ENCODE measurements at places on chromosomes 2 and 18. TPM values are rescaled to one million over a fixed set of nuclear protein-coding genes. Genes with fewer than 3 reads are reported as not detected.

The C1D gene
- total RNA-seq: 50.5 TPM

DNA sequence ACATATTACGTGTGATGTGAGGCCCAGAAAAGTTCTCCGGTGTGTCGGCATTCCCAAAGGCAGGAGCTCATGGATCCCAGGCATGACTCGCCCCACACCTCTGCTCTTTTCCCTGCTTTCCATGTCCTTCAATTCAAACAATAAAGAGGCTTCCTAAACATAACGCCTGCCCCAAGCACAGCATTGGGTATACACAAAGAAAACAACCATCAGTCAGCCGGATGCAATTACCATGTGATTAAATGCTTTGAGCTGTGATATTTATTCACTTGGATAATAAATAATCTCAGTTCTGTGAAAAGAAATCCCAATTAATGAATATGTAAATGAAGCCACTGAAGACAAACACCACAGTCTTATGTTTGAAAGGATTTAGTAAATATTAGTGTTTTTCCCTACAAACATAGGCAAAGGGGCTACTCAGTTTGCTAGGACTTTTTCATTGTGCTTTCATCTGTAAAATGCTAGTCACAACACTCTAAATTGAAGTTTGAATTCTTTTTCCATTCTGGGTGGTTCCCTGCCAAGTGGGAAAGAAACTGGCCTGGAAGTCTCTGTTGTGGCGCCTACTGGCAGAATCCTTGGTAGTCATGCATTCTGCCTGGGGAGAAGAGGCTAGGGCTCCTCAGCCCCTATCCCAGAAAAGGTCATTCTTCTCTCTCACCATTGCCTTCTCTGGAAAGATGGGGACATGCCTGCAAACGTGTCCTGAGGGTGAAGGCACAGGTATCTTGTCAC lies 144.7 kb downstream of the COL6A3 start:
- no peak for DNase-seq

- no peak for DNase-seq
These were observed 248.2 kb upstream of the CDH20 start for GRCh38 chr18:61085036-61085435.

GRCh38 chr18:73923866-73924265 lies 223.8 kb downstream of the FBXO15 start:
- DNase-seq: no peak

The SERPINB8 gene
- total RNA-seq: 16.0 TPM

GRCh38 chr2:96345438-96345837 lies 9.9 kb downstream of the NCAPH start:
- no peak for DNase-seq

The RIT2 gene
- total RNA-seq: not detected

GRCh38 chr2:215883799-215884198 lies 129.6 kb downstream of the MREG start:
- no peak for DNase-seq

The TEX44 gene
- not detected for total RNA-seq

GRCh38 chr2:73564986-73565385 lies 77.2 kb downstream of the NAT8 start:
- no peak for DNase-seq

The EFHD1 gene
- total RNA-seq: 67.2 TPM

- DNase-seq: no peak
These were observed 110.6 kb upstream of the TEX51 start for GRCh38 chr2:126788113-126788512.

DNA sequence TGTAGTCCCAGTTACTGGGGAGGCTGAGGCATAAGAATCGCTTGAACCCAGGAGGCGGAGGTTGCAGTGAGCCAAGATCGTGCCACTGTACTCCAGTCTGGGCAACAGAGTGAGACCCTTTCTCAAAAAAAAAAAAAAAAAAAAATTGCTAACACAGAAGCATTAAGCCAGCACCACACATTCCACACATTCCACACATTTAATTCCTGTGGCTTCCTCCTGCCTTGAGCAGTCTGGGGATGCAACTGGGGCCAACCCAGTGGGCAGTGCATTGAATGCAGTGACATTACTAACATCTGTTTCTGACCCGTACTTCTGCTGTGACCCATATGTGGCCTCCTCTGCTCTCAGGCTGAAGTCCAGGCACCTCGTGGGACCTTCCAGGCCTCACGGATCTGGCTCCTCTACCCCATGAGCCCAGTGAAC lies 107.0 kb downstream of the BCL2L11 start:
- peak; percentile 47 for DNase-seq

GRCh38 chr18:10122988-10123950 lies 209.5 kb downstream of the VAPA start:
- DNase-seq: no peak

DNA sequence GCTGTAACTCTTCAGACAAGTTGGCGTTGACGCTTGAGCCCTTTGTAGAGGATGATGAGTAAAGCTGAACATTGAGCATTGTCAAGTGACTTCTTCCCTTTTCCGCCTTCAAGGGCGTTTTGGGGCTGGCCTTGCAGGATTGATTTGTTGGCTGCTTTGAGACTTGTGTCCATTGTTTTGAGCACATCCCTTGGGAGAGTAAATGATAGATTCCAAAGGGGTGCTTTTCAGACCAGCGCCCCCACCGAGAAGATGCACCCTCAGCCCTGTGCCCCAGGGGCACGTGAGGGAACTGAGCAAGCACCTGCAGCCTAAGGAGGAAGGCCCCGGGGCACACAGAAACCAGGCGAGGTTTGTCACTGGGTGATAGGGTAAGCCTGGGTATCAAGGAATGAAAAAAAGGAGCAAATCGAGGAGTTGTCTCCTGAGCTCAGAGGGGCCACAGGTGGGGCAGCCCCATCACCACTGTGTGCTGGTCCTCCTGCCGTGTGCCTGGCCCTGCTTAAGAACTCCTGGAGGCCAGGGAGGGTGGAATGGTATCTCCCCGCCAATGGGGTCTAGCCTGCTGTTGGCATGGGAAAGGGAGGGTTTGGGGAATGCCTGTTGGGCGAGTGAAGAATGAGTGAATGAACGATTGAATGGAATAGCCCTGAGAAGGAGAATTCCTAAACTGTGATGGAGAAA lies 64.0 kb downstream of the RAB31 start:
- no peak for DNase-seq

GRCh38 chr2:159131914-159132281 lies 154.6 kb downstream of the WDSUB1 start:
- DNase-seq: no peak

DNA sequence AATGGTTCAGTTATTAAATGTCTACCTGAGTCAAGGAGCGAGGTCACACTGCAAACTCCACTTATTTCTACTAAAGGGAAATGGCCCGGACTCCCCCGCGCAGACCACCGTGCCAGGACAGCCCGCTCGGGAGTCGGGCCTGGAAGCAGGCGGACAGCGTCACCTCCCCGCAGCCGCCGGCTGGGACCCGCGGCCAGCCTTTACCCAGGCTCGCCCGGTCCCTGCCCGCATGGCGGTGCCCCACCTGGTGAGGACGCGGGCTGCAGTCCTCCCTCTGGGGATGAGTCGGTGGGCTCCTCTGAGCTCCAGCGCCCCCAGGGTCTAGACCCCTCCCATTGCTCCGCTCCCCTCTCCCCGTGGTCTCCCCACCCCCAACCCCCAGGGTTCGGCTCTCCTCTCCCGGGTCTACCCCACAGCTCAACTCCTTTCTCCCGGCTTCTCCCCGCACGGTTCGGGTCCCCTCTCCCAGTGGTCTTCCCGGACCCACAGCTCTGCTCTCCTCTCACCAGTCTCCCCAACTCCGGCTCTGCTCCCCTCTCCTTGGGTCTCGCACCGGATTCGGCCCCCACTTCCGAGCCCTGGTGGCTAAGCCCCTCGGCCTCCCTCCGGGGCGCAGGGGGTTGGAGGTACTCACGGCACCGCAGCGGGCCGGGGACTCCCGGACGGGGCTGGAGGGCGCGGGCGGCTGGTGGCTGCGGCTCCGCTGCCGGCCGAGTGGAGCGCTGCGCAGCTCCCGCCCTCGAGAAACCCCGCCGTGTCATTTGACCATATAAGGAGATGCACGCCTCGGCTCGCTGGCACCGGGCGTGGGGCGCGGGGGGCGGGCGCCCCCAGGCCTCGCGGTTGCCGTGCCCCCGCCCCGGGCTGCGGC lies at the start of gene FHL2:
Gene FHL2, minus strand, starts transcription at position 716 of the 871 bp plus-strand sequence. CDS start 12,535 bp downstream, outside the sequence.
- DNase-seq: peak; percentile 76

The HOXD9 gene
- 17.0 TPM for total RNA-seq

- DNase-seq: no peak
These were observed 5.8 kb upstream of the TLK1 start for GRCh38 chr2:171166328-171166983.

DNA sequence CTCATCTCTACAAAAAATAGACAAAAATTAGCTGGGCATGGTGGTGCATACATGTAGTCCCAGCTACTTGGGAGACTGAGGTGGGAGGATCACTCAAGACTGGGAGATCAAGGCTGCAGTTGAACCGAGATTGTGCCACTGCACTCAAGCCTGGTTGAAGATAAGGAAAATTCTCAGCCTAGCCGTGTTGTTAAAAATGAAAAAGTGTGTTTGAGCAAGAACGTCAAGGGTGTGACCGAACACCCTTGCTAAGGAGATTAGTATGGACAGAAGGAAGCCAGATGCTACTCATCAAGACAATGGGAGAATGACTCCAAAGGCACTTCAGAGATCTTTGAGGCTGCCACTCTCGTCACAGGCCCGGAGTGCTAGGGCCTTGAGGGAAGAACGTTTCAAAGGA lies 70.0 kb upstream of the NDUFV2 start:
- no peak for DNase-seq

The PID1 gene
- 13.5 TPM for total RNA-seq

The TSGA10 gene
- total RNA-seq: 7.2 TPM

DNA sequence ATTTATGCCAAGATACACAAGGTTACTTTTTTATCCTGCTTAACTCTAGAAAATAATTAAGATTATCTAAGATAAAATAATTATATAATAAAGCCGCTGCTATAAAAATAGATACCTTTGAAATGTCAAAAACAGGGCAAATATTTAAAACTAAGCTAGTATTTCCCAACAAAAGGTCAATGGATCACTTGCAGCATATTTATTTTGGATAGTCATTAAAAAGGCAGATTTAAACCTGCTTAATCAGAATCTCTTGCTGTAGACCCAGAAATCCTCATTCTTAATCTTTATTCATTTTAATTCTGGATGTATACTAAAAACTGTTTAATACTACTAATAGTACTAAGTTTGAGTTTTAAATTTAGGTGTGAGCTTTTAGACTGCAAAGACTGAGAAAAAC lies 139.0 kb upstream of the CWC22 start:
- DNase-seq: no peak

GRCh38 chr2:23826771-23827170 lies 100.2 kb downstream of the ATAD2B start:
- no peak for DNase-seq

- no peak for DNase-seq
These were observed 437.4 kb downstream of the EPHA4 start for GRCh38 chr2:221134718-221135117.

GRCh38 chr2:187174582-187174981 lies 273.5 kb downstream of the CALCRL start:
- no peak for DNase-seq

DNA sequence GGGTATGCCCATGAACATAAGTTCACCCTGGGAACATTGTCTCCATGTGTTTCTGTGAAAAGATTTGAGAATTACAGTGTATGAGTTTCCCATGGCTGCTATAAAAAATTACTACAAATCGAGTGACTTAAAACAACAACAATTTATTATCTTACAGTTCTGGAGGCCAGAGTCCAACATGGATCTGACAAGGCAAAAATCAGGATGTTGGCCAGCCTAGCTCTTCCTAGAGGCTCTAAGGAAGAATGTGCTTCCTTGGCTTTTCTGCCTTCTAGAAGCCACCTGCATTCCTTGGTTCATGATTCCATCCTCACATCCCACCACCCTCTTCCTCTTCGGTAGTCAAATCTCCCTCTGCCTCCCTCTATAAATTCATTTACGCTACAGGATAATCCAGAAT lies 38.6 kb downstream of the FAM124B start:
- no peak for DNase-seq

GRCh38 chr2:1769703-1770422 lies 25.5 kb upstream of the PXDN start:
- DNase-seq: peak; percentile 59

DNA sequence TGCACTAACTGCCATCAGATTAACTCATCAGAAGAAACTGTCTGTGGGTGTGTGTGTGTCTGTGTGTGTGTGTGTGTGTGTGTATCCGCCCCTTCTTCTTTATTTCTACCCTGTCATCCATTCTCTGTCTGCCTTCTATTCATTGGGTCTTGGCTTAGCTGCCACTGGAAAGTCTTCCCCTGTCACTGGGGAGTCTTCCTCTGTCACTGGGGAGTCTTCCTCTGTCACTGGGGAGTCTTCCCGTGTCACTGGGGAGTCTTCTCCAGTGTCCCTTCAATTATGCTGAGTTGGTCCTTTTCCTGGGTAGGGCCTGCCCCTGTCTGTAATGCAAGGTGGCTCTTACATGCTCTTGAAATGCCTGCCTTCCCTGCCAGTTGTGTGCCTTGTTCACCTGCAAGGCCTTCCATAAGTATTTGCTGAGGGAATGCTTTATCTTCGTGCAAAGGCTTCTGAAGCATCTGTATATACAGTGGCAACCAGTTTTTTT lies 18.9 kb upstream of the POLR1B start:
- DNase-seq: no peak

DNA sequence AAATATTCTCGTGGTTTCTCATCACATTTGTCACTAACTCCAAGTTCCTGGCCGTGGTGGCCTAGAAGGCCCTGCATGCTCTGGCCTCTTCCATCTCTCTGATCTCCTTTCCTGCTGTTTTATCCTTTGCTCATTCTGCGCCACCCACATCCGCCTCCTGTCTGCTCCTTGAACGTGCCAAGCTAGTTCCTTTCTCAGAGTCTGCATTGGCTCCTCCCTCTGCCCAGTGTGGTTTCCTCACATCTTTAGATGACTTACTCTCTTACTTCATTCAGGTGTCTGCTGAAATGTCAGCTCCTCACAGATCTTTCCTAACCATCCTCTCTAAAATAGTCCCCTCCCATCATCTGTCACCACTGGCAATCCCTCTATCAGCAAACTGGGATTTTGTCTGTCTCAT lies 158.6 kb upstream of the RBMS1 start:
- DNase-seq: no peak

DNA sequence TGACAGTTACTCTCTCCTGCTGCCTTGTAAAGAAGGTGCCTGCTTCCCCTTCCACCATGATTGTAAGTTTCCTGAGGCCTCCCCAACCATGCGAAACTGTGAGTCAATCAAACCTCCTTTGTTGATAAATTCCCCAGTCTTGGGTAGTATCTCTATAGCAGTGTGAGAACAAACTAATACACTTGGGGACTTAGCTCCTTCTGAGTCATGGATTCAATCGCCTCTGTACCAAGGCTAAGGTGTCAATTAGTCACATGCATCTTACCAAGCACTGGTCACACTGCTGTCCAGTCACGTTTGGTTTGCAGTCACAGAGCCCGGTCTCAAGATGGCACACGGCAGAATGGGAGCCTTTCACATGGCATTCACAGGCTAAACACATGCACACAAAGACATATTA lies 100.6 kb downstream of the LAMA1 start:
- DNase-seq: no peak

GRCh38 chr18:35969676-35970075 lies 2.8 kb upstream of the RMP24 start:
- DNase-seq: no peak

The DOK6 gene
- 1.3 TPM for total RNA-seq
